ENCODE measurements at places on chromosomes 4 and X.

DNA sequence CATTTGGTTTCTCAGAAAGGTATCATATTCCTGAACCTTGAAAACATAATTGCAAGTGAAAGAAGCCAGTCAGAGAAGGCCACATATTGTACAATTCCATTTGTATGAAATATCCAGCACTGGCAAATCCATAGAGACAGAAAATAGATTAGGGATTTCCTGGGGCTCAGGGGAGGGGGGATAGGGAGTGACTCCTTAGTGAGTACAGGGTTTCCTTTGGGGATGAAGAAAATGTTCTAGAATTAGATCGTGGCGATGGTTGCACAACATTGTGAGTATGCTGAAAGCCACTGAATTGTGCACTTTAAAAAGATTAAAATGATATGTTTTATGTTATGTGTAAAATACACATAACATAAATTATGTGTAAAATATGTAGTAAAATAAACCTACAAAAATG is 10.3 kb downstream of the XPNPEP2 start:
- DNase-seq = no peak

- no peak for DNase-seq
These were observed 176.2 kb downstream of the ADGRL3 start for GRCh38 chr4:61376301-61376700.

GRCh38 chr4:153535772-153536513 is 69.8 kb downstream of the TMEM131L start:
- DNase-seq = no peak

DNA sequence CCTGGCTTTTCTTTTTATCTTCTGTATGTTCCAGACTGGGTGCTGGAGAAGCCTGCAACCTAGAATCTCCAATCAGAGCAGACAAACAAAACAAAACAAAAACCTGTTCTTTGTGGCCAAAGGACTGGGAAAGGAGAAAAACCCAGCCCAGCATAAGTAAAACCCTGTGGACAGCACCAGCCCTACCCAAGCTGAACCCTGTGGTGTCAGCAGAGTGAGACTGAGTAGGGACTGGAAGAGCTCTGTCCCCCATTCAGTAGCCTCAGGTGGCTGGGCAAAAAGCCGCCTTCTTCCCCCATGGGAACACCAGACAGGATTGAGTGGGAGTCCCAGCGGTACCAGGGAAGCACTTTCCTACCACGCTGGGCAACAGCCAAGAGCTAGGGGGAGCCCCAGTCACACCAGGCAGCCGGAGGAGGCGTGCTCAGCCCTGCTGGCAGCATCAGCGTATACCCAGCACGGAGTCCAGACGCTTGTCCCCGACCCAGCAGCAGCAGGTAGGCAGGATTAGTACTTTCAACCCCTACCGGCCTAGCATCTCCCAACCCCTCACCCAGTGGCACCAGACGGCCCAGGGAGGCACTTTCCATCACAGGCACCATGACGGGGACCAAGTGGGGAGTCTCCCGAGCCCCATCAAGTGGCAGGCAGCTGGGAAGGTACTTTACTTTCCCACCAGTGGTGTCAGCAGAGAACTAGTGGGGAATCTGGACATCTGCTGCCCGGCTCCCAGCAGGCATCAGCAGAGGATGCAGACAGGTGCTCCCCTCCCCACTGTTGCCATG is 8.6 kb upstream of the JADE3 start:
- DNase-seq = no peak

DNA sequence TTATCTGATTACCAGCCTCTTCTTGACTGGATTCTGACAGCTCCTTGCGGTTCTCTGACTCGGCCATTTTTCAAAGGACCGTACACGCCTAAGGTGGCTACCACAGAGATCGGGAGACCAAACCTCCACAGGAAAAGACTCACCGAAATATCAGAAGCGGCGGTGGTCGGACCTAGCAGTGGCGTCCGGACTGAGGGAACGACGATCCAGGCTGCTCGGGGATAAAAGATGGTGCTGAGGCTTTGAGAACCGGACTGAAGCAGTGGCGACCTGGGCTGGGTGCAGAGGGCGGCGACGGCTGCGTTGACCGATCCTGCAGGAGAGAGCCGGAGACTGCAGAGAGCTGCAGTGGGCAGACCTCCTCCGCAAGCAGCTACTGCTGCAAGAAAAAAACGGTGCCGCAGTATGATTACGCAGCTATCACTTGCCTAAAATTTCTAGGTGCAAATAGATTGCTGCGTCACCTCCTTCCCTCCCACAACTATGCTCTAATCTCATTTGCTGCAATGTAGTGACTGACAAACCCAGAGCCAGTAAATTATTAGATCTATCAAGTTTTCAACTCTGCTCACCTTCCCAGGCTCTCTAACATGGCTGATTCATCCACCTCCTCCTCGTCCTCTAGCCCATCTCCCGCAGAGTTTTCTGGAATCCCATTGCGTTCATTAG is at the start of gene NAP1L2:
Gene NAP1L2, minus strand, starts transcription at position 426 of the 669 bp plus-strand sequence. Its CDS starts 359 bp downstream, at position 67.
- DNase-seq = no peak

DNA sequence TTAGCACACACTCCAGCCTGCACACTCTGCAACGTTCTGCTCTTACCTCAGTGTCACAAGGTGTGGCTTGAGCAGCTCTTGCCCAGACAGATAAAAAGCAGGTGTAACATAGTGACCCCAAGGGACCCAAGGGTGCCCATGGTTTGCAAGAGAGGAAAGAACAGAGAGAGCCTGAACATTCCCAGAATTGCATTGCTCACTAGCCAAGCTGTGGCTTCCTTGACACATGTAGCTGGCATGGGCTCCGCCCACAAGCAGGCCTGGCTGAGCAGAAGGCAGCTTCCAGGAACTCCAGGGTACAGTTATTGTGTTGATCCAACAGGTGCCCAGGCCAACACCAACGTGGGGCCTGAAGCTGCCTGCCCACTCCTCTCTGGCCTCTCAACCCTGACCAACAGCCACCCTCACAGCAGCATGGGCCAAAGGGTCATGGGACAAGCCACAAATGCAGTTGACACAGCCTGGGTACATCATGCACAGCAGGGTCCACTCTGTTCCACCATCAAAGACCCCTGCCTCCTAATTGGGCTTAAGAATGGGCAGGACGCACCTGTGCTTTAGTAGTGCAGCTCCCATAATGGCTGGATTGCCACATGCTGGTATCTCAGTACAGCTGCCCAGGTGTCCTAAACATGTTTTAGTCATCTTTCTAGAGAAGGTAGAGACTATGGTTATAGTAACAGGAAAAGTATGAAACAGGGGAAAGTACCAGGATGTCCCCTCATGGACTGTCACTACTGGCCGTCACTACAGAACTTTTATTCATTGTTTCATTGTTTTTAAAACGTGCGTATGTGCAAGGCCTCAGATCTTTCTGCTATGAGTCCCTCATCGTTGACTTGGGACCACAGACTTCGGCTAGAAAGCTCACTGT is 73.7 kb upstream of the ACSL1 start:
- no peak for DNase-seq

- no peak for DNase-seq
These were observed 219.8 kb downstream of the SHROOM3 start for GRCh38 chr4:76654791-76655190.

DNA sequence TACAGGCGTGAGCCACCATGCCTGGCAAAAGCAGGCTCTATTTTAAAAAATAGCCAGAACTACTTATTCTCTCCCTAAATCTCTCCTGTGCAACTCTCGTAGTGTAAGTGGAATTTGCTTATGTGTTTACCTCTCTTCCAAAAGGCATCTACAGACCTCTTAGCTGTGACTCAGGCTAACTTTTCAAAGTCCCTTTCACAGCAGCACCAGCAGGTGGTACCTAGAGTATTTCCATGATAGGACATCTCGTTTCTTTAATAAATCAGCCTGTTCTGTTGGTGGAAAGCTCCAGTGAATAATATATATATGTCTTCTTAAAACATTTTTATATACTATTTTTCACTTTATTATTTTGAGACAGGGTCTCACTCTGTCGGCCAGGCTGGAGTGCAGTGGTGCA is 89.0 kb downstream of the NSUN7 start:
- DNase-seq = no peak

- DNase-seq = no peak
These were observed 5.2 kb upstream of the TCEANC start for GRCh38 chrX:13647709-13648212.

- DNase-seq = no peak
These were observed 27.5 kb downstream of the LIAS start for GRCh38 chr4:39486221-39486804.

DNA sequence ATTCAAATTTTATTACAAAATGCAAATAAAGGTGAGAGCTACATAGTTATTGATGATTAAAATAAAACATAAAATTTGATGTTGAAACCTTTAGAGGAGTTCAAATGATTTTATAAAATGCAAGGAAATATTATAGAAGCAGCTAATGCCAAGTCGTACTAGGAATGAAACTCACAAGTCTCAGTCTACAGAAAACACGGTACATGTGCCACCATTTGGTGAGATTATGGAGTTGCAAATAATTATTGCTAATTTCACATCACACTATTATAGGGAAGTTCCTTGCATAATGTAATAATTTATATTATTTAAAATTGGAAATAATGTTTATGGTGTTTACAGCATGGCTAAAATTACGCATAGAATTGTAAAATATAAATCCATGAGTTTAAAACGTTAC is 1601.7 kb upstream of the TENM3 start:
- DNase-seq = no peak

GRCh38 chrX:136219893-136220292 is 31.3 kb downstream of the MAP7D3 start:
- DNase-seq = no peak

DNA sequence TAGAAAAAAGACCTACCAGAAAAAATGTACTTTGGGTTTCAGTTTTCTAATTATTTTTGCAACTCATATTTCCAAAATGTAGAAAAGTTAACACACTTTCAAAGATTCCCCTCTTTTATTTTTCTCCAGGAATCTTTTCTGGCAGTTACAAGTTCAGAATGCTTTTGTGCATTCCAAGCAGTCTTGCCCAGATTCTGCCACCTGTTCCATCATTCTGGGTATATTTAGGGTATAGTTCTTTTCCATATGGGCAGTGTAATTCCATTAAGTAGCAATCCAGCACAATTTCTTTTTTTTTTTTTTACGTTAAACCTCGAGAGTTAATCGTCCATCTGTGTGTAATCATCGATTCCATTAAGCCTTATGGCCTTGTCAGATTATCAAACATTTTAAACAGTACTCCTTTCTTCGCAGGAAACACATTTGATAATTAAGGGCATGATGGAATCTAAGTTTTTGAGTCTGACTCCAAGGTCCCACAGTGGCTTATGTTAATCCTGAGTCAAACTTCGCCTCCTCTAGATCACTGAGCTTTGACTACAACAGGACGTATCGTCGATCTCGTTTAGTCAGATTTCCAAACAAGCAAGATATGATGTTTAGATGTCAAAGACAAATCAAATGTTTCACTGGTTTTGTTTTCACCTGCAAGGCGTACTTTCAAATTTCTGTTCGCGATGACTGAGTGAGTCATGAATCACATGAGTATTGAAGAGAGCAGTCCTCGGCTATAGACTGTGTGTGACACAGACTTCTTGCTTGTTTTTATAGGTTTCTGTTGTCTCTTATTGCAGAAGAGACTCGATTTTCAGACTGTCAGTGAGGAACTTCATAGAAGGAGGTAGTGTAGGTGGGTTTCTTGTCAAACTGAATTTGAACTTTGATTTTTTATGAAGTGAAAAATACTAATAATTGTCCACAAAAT is 118.9 kb upstream of the GK2 start:
- no peak for DNase-seq

DNA sequence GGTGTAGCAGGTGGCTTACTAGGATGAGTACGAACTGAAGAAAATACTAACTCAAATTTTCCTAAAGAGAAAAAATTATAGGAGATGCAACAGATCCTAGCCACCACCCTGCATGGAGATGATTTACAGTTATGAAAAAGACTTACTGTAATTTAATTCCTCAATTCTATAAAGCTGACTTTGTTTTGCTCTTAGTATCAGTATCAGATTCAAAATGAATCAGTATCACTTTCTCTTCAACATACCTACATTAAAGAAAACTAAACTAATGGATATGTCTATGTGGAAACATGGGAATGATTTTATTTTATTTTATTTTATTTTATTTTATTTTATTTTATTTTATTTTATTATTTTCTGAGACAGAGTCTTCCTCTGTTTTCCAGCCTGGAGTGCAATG is 525.8 kb downstream of the NLGN4X start:
- no peak for DNase-seq

GRCh38 chr4:107497054-107497453 is 223.0 kb downstream of the PAPSS1 start:
- no peak for DNase-seq
